Activated CD4-positive, alpha-beta T cell treated with anti-CD3 and anti-CD28 coated beads, Interleukin-2, amount 50 U/mL, for 24 hours (primary cell): ENCODE measurements at places on chromosomes 2 and 18.

DNA sequence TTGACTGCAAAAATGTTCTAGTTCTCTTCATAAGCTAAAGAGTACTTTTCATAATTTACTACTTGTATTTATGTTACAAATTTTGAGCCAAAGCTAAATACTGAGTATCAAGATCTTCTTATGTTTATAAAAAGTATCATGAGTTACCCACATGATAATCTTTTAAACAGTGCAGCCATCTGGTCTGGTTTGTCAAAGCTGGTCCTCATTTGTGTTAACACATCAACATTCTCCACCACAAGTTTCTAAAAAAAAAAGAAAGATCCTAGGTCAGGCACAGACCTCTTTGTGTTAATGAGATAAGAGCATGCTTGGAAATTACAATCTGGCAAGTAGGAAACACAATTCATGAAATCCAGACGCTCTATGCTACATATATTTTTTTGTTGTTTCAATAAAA lies 75.5 kb upstream of the FRZB start:
- DNase-seq: no peak

- DNase-seq: no peak
These were observed 72.6 kb downstream of the EPAS1 start for GRCh38 chr2:46369783-46370182.

DNA sequence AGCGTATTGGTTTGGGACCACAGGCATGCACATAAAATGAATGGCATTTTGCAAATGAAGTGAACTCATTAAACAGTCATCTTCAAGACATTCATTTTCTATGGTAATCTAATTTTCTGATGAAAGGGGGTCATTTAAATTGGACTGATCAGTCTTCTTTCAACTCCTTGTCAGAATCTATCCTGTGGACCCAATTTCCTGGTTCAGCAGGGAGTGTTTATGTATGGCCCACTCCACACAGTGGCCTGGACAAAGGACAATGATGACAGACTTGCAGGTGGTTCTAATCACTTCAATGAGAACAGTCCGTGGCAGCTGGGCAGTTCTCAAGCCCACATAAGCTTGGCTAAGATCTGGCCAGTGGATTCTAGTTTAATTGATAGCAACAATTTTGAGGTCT lies 448.1 kb downstream of the DCDC2C start:
- no peak for DNase-seq

DNA sequence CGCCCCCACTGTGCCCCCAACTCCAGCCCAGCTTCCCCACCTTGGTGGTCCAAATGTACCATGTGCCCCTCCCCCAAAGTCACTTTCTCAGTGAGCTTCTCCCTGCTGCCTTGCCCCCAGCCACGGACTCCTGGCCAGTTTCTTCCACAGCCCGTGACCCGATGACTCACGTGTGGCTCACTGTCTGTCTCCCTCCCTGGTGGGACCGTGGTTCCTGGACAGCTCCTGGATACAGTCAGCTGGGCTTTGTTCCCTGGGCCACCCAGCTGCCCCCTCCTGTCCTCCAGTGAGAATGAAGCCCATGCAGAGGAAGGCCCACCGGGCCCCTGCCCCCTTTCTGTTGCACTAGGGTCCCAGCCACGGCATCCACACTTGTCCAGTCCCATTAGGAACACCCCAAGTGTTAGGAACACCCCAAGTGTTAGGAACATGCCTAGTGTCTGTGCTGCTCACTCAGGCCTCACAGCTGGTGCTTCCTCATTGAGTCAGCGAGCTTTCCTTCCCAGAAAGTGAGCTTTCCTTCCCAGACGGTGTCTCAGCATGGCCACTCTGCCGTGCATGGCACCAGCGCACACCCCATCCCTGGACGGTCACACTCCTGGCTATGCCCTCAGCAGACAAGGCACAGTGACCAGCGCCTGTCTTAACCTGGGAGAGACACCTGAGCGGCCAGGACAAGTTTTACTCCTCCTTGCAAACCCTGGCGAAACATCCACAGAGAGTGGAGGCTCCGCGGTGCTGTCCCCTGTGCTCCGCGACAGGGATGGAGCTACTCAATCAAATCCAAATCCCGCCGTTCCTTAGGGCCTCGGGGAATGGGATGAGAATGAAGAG lies 44.8 kb upstream of the CTDP1 start:
- no peak for DNase-seq

GRCh38 chr2:41972819-41973218 lies 75.0 kb upstream of the PKDCC start:
- DNase-seq: no peak

DNA sequence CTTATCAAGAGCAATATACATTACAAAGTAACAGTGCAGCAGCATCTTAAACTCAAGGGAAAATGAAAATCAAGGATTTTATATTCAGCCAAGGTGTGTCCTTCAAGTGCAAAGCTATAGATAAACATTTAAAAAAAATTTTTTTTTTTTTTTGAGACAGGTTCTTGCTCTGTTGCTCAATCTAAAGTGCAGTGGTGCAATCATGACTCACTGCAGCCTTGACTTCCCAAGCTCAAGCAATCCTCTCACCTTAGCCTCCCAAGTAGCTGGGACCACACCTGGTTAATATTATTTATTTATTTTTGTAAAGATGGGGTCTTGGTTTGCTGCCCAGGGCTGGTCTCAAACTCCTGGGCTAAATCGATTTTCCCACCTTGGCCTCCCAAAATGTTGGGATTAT lies 9.0 kb downstream of the CDKL4 start:
- no peak for DNase-seq

- no peak for DNase-seq
These were observed 20.0 kb downstream of the SP140L start for GRCh38 chr2:230346921-230347533.

DNA sequence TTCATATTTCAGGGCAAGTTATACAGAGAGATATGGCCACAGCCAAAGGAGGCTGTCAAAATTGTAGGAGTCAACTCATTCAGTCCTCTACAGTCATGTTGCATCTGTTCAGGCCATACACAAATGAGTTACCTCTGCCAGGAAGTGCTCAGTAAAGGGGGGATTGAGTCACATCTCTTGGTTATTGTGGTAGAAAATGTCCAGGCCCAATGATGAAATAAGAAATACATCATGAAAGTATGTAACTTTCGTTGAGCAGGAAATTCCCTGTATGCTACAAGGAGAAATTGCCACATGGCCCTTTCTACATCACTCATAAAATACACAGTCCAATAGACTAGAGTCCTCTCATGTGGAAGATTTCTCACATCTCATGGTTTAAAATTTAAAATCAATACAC lies 103.9 kb upstream of the COL3A1 start:
- no peak for DNase-seq

DNA sequence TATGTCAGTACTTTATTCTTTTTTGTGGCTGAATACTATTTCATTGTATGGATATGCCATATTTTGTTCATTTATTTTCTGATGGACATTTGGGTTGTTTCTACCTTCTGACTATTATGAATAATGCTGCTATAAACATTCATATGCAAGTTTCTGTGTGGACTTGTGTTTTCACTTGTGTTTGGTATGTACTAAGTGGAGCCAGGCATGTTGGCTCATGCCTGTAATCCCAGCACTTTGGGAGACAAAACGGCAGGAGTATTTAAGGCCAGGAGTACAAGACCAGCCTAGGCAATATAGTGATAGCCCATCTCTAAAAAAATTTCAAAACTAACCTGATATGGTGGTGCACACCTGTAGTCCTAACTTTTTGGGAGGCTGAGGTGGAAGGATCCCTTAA lies 23.3 kb downstream of the MARCHF7 start:
- no peak for DNase-seq

DNA sequence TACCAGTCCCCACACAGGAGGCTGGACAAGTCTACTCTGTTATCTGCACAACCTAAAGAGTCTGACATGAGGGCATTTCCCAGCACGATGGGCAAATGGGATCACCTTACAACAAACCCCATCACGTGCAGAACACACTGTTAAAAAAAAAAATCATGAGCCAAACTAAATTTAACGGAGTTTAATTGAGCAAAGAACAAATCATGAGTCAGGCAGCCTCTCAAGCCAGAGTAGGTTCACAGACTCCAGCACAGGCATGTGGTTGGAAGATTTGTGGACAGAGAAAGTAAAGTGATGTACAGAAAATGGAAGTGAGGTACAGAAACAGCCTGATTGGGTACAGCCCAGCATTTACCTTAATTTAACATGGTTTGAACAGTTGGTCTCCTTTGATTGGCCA lies 59.9 kb downstream of the KYNU start:
- DNase-seq: no peak

DNA sequence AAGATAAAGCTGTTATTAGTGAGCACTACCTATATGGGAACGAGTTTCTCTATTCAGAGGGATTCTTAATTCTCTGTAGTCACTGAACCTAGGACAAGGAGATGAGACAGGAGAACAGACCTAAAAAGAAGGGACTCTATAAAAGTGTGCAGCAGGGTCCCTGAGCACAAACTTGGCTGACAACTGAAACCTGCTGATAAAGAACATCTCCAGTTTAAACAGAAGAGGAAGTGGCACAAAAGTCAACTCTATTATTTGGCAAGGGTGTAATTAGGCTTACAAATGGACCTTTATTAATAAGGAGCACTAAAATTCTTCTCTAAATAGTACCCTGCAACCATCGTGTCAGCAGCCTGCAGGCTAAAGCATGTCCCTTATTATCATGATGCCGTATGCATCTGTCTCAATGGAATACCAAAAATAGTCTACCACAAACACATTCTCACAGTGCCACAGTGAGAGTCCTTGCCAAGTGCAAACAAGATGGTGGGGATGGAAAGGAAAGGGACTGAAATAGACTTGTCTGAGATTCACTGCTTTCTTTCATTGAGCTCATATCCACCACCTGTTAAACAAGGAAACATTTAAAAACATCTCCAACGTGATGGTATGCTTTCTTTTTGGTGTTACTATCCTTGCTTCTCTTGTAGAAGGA lies 260.2 kb downstream of the INSIG2 start:
- no peak for DNase-seq

- no peak for DNase-seq
These were observed 2.0 kb upstream of the GAL3ST2 start for GRCh38 chr2:241774419-241775222.

- DNase-seq: no peak
These were observed 209.3 kb upstream of the MYT1L start for GRCh38 chr2:2540406-2540805.

GRCh38 chr18:77557046-77557587 lies 307.5 kb downstream of the GALR1 start:
- no peak for DNase-seq

DNA sequence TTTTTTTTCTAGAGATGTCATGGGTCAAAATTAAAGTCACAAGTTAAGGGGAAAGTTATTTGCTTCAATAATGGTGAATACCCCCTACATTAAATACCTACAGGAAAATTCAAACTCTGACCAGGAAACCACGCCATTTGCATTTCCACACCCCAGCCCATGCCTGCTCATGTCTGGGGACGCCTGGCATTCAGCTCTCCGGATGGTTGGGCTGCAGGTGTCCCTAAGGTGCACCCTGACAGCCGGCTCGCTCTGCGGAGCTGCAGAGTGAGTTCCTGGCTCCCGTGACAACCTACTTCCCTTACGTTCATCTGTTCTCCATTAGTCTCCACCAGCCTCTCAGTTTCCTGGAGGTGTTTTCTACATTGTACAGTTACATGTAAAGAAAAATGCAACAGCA lies 122.7 kb upstream of the RIOK3 start:
- DNase-seq: no peak

DNA sequence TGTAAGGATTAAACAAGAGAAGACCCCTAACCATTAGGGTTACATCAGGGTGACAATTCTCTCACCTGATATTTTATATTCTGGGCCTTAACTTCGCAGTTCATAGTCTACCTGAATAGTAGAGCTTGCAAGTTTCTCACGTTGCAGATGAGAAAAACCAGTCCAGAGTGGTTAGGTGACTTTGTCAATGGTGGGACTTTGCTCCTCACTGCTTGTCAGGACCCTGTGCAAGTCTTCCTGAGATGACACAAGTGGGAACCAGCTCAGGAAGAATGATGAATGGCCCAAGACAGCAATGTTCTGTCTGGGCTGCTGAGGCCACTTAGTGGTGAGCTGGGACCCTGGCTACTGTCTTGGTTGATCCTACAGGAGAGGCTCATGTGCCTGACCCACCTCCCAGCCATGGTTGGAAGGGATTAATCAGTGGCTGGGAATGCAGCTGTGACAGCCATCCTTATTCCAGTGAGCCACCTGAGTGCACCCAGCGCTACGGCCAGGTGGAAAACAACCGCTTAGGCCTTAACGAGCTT lies 16.9 kb downstream of the LGALSL start:
- no peak for DNase-seq

- DNase-seq: no peak
These were observed 263.9 kb upstream of the UBE2E3 start for GRCh38 chr2:180716186-180717180.

GRCh38 chr2:677056-677958 lies at the start of gene TMEM18:
Gene TMEM18 (minus strand): TSS chr2:677406. CDS start chr2:677345, 61 bp downstream.
- DNase-seq: peak; percentile 94

DNA sequence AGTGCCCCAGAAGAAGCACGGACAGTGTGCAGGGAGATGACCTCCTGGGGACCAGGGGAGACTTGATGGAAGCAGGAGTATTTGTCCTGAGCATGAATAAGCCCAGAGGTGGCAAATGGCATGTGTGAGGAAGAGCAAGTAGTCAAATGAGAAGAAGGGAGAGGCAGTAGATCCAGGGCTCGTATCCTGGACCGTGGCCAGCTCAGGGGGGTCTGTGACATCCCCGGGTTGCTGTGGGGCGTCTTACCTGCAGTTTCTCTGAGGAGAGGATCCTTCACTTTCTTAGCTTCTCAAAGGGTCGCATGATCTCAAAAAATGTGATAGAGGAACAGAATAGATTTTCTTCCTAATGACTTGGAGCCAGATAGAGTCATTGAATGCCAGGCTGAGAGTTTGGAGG lies 57.0 kb upstream of the FOSL2 start:
- DNase-seq: no peak

DNA sequence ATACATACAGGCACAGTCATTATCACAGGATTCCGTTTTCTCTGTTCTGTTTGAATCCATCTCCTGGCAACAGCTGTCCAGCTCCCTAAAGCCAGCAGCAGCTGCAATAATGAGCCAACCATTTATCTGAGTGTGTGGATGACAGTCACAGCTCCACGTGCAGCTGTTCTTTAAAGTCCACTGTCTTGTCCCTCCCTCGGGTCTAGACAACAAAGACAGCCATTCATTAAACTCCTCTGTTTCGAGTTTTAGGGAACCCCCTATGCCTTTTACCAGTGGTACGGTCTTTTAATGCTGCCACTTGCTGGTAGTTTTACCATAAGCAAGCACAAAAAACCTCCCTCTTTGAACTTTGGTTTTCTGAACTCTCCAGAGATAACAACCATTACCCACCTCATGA lies 16.0 kb upstream of the MSGN1 start:
- DNase-seq: no peak

DNA sequence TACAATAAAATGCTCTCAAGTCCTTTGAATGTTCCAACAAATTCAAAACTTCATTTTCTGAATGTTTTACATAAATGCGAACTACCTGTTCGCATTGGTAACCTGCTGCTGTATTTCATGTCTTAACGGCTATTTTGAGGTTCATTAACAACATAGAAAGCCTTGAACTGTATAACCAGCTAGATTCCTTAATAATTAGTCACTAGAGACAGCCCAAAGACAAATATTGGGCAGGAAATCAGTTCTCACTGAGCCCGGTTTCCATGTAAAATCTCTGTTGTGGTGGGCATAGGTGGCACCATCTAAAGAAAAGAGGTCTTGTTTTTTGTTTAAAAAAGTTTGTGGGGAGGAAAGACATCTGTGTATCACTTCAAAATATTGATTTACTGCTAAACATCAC lies 29.2 kb downstream of the PDIA6 start:
- no peak for DNase-seq

- no peak for DNase-seq
These were observed 93.7 kb downstream of the SESTD1 start for GRCh38 chr2:179170901-179171300.

- no peak for DNase-seq
These were observed 16.8 kb upstream of the NEUROD1 start for GRCh38 chr2:181697126-181697525.

- no peak for DNase-seq
These were observed 199.8 kb downstream of the AGPS start for GRCh38 chr2:177592397-177592796.
